ENCODE measurements at places on chromosomes 13 and 19. TPM values are rescaled to one million over a fixed set of nuclear protein-coding genes. Genes with fewer than 3 reads are reported as not detected.

GRCh38 chr13:70630247-70630646, 522.0 kb upstream of the KLHL1 start:
- DNase-seq = no peak

DNA sequence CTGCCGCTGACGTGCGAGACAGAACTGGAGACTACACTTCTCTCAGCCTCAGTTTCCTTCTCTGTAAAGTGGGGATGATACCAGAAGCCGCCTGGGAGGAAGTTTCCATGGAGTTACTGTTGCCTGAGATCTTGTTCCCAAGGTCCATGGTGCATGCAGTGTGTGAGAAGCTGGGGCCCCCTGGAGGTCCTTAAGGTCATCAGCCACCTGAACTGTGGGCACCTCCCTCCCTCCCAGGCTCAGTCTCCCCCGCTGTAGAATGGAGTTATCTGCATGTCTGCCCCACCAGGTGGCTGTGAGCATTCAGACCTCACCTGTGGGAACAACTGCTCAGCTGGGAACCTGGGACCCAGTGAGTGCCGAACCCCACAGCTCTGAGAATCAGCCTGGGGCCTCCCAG, 2.7 kb downstream of the CRX start:
- DNase-seq = no peak

- no peak for DNase-seq
These were observed 147.1 kb downstream of the NUFIP1 start for GRCh38 chr13:44842158-44842557.

GRCh38 chr13:40671956-40672764, 5.7 kb upstream of the FOXO1 start:
- no peak for DNase-seq

Gene TRPM4
- not detected for total RNA-seq

DNA sequence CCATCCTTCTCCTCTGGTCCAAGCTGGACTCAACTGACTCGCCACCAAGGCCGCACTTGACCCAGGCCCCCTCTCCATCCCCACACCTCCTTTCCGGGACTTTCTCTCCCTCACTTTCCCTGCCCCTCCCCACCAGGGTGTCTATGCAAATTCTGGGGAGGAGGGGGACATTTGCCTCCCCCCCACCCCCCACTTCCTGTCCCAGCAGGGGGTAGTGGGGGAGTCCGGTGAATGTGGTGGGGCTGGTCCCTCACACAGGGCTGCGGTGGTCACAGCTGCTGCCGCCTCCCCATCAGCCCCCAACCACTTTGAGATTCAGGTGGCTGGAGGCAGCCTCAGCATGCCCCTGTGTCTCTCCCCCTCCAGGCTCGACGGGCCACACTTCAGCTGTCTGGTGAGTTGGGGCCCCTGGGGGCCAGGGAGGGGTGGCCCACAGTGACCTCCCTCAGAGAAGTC, 870 bp downstream of the SPIB start:
- DNase-seq = no peak

DNA sequence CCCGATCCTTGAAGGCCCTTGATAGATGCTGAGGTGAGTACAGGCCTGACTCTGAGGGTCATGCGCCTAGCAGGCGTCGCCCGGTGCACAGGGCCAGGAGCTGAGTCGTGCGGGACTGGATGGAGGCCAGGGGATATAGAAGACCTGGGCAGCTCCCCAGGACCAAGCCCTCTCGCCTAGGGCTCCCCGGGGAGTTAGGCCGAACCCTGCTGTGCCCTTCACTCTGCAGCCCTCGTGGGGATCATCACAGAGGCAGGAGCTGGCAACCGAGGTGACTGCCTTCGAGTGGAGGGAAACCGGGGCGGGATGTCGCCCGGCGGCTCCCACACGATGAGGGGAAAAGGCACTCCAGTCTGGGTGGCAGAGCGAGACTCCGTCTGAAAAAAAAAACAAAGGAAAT, 11.7 kb downstream of the CSNK1G2 start:
- no peak for DNase-seq

Gene FUT2
- not detected for total RNA-seq

DNA sequence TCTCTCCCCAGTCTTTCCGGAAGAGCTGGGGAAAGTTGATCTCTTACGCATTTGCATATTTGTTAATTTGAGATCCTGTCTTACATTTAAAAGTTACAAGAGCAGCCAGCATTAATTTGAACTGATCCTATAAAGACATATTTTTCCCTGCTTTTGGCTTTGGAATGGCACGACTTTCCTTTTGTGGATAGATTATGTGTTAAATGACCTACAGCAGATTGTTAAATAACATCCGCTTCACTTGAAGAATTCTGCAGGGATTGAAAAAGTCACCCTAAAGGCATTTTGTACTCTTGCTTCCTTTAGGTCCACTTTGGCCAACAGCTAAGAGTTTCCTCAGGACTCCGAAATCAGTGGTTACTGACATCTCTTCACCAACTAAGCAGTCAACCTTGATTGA, 334.0 kb downstream of the TBC1D4 start:
- DNase-seq = no peak

DNA sequence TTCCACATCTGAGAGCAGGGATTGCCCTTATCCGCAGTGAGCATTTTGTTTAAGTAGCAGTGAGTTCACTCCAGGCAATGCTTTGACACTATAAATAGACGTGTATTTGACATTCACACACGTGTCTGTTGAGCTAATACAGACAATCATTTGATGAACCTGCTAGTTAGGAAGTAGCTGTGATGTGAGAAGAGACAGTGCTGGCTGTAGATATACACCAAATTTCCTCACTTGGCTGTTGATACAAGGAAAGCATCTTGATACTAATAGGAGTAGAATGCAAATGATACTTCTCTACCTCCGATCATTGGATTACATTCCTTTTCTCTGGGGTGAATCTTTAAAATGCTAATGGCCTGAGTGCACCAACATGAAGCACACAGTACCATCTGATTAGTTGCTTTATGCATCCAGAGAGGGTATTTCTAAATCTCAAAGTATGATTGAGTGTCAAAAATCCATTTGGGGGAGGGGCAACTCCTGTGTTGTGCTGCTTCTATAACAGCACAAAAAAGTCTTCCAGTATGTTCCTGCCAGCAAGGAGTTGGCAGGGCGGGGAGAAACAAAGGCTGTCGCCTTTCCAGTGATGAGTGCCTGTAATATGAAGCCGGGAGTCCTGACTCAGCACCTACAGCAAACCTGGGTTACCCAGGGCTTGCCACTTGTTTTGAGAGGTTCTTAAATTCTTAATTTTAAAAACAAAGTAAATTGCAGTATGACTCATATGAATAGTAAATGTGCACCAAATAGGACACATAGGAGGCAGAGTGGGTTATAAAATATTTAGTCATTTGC, 7.0 kb downstream of the CUL4A start:
- no peak for DNase-seq

GRCh38 chr13:67221630-67222226, 8.4 kb downstream of the PCDH9 start:
- no peak for DNase-seq

GRCh38 chr13:97018029-97018819, 23.9 kb upstream of the OXGR1 start:
- no peak for DNase-seq

Gene U2AF2
- 212 TPM for total RNA-seq
